ENCODE measurements at places on chromosomes 16 and 17.

GRCh38 chr17:44916781-44917241 is 1.5 kb upstream of the GFAP start:
- DNase-seq = no peak

DNA sequence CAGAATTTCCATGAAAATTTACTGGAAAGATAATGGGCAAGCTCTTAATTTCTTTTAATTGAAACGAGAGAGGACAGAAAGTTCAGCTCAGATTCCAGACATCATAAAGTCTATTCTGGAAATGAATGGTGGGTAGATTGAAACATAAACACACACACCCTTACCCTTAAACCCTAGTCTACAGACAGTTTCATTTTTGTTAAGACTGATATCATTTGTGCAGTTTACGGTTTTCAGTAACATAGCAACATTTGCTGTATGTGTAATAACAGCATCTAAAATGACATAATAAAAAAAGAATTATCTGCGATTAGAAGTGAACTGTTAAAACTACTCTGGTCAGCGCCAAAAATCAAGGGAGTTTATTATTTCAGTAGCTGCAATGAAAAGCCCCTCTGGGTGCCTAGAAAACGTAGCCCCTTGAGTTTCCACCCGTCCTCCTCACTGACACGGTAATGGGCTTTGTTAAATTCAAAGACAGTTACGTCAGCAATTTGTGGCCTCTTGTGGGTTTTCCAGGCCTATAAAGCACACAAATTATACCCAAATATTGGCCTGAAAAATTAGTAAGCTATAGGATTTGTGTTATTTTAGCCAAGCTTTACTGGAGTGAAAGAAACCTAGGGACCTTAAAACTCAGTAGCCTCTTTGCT is 520.6 kb upstream of the SOX9 start:
- no peak for DNase-seq

GRCh38 chr17:57949649-57950048 is 5.6 kb downstream of the CUEDC1 start:
- no peak for DNase-seq

DNA sequence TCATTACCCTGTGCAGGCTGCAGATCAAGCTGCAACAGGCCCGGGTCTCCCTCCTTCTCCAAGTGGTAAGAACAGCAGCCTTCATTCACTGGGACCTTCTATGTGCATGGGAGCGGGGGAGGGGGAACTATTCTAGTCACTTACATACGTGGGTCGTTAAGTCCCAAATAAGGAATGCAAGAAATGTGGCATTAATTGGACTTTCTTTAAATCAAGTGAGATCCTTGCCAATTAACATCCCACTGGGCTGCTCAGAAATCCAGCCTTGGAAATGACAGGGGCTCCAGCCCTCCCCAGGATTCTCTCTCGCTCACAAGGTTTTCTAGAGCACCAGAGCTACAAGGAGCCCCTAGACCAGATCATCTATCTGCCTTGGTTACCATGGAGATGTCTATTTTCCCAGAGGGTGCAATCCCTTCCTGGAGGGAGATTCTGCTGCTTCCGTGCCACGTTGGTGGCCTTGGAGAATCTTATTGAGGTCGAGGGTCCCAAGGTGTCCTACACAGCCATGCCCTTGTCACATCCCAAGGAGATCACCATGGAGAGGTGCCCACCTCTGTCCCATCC is 5.2 kb upstream of the EIF1 start:
- no peak for DNase-seq

GRCh38 chr16:51404386-51404785 is 253.3 kb upstream of the SALL1 start:
- DNase-seq = no peak

- DNase-seq = no peak
Observed at GRCh38 chr16:75086281-75086680, 30.3 kb downstream of the LDHD start.
